ENCODE measurements at places on chromosomes 4 and X.
A peak's percentile ranks its signal among the peaks of the same experiment; 100 is the strongest.

- DNase-seq, result no peak
Observed at GRCh38 chr4:8548731-8549351, 31.4 kb upstream of the GPR78 start.

GRCh38 chr4:76801621-76802235 is 96.2 kb downstream of the SOWAHB start:
- DNase-seq, result no peak

DNA sequence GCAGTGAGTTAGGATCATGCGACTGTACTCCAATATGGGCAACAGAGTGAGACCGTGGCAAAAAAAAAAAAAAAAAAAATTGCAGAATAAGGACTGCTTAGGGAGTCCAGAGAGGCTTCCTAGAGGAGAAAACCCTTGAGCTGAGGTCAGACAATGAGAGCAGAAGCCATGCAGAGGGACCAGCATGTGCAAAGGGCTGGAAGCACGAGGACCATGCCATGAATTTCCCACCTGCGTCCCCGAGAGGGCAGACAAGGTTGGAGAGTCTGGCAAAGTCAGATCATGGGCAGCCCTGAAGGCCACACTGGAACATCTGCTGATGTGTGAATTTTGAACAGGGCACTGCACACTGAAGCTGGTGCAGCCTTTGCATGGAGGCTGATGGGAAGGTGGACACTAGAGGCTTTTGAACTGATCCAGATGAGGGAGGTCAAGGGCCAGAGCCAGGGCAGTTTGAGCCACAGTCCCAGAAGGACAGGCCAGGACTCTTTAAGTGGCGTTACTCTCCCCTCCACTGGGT is 6.5 kb upstream of the JAKMIP1 start:
- no peak for DNase-seq

DNA sequence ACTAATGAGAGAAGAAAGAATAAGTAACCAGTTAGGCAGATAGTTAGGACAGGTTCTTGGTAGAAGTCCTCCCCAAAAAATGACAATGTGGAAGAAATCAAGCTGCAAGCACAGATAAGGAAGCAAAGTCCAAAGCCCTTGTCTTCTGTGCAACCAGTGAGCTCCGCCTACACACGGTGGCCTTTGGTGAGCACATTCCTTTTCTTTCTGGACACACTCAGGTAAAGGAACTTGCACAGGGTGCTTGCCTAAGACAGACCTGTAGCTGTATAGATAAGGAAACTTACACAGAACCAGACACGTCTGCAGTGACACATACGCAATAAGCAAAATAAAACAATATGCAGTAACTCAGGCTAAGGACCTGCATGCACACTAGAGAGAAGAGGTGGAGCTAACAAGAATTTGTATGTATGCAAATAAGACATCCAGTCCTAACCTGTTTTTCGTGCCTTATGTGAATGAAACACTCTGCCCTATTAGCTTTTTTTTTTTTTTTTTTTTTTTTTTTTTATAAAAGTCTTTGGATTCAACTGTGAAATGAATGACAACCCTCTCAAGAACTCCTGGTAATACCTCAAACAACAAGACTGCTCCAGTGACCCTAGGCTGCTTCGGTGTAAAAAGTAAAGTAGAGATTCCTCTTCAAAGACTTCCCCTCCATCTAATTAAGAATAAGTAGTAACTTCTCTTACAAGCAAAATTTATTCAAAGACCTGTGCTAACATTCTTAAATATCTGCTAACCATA is 48.8 kb downstream of the UGT2B10 start:
- DNase-seq, result no peak

GRCh38 chrX:13087322-13088155 is 43.1 kb upstream of the FAM9C start:
- no peak for DNase-seq

DNA sequence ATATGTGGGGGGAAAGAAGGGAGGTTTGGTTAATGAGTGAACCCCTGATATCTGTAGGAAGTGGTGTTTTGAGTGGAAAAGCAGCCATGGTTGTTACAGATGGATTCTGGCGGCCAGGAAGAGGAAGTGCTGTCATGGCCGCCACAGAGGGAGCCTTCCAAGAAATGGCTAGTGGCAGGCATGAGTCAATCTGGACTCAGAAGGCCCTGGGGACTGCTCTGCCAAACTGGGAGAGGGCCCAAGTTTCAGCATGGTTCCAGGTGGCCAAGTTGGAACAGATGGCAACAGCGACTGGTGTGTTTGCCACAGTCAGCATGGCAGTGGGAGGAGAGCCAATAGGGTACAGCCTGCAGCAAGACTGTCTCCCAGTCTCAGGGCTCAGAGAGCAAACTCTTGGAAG is 32.5 kb downstream of the ETDB start:
- no peak for DNase-seq

GRCh38 chr4:5460106-5460801 is 248.1 kb downstream of the EVC2 start:
- DNase-seq, result peak; percentile 68

DNA sequence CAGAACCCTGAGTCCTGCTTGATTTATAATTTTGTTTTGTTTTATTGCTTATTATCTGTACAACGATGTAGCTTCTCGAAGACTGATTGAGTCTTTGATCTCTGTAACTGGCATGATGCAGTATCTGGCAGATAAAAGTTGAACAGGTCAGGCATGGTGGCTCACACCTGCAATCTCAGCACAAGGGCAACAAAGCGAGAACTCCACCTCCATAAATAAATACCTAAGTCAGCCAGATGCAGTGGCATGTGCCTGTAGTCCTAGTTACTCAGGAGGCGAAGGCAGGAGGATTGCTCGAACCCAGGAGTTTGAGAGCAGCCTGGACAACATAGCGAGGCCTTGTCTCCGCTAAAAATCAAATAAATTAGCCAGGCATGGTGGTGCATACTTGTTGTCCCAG is 15.7 kb upstream of the WDR19 start:
- no peak for DNase-seq

DNA sequence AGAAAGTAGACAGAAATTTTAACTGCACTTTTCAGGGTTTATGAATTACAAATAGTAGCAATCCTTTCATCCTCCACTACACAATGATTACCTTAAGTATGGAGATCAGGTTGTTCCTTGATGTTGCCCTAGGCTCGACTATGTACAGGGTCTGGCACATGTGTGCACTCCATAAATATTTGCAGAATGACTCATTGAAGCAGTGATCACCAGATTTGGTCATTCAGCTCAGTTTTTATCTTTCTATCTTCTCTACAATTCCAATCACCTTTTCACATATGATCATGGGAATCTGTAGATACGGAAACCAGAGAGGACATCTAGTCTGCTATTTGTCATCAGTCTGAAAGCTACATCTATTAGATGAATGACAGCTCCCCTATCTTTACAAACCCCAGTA is 171.7 kb upstream of the HCCS start:
- peak; percentile 11 for DNase-seq
